Omental fat pad (tissue), 4 donors: ENCODE measurements at places on chromosomes 6 and 20. TPM values are rescaled to one million over a fixed set of nuclear protein-coding genes. Genes with fewer than 3 reads are reported as not detected.
A peak's percentile ranks its signal among the peaks of the same experiment; 100 is the strongest.

DNA sequence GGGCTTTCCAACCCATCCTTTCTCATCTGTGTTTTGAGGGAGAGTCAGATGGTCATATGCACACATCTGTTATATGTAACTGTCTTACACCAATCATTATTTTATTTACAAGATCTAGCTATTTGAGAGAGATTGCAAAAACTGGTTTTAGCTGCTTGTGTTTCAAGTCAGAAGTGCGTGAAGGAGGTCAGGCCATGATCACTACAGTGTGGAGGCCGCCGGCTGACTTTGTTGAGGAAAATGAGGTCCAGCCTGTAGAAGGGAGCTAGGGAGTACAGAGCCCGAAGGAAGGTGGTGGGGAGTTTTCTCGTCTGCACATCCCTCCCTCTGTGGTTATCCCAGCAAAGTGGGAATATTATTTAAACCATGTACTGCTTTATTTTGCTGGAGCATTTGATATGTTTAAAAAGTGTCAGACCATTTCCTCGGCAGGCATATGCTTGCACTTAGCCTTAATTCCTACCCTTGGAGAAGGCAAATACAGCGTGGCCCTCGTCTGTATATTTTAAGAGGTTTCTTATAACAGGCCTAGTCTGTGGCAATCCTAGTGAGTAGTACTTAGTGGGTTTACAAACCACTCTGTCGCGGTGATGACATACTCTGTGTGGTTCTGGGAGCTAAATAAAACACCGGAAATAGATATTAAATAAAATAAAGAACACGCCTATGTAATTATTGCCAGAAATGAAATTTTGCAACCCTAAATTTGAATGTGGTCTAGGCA lies 95.6 kb downstream of the UST start:
- DNase-seq, result no peak

DNA sequence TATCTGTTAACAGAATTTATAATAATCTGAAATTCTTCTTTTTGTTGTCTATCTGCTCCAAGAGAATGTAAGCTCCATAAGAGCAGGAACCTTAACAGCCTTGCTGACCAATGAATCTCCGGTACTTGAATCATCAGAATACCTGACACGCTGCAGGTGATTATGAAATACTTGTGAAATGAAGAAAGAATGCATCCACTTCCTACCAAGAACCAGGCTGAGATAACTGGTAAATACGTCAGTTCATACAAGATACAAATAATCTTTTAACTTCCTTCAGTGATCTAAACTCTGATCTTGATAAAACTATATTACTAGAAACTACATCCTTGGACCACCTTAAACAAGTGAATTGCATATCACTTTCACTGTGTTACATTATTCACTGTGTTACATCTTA lies 116.2 kb downstream of the MAP3K5 start:
- no peak for DNase-seq

ZSCAN31 gene
- 12.4 TPM for total RNA-seq

RIPOR3 gene
- total RNA-seq, result 16.8 TPM

DNA sequence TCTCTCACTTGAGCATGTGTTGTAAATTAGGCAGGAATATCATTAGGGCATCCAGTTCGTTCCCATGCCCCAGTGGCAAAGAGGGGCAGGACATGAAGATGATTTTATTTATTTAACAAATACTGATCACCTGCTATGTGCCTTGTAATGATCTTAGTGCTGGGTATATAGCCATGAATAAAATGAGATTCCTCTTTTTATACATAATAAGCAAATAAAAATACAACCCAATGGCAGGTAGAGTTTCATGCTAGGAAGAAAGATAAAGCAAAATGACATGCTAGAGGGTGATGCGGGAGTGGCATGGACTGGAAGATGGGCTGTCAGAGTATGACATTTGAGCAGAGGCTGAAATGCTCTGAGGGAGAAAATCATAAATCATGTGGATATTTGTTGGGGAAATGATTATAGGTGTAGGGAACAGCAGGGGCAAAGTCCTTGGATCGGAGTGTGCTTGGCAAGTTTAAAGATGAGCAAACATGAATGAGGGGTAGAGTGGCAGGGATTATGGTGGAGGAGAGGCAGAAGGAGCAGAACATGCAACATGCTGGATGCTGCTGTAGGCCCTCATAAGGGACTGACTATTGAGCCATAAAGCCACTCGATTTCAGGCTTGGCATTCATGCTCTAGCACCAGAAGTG lies 342.1 kb downstream of the PLCB1 start:
- no peak for DNase-seq

NKAPL gene
- 4.4 TPM for total RNA-seq

SSTR4 gene
- not detected for total RNA-seq

PNPLA1 gene
- total RNA-seq, result not detected

GRCh38 chr6:149457316-149457884 lies 27.4 kb downstream of the ZC3H12D start:
- no peak for DNase-seq

TOX2 gene
- total RNA-seq, result 1.6 TPM

GRCh38 chr20:60453388-60454246 lies 495.4 kb downstream of the CDH26 start:
- DNase-seq, result no peak

DNA sequence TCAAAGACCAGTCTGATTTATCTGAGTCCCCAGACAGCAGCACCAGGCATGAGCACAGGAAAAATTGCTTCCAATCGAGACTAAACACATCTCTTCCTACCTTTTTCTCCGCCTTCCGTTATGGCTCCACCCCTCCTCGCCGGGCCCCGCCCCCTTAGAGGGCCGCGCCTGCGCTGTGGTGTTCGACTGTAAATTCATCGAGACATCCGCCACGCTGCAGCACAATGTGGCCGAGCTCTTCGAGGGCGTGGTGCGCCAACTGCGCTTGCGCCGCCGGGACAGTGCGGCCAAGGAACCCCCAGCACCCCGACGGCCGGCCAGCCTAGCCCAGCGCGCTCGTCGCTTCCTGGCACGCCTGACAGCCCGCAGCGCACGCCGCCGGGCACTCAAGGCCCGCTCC lies 8.9 kb downstream of the REM1 start:
- no peak for DNase-seq

- DNase-seq, result peak; percentile 17
Observed at GRCh38 chr6:169251822-169252504, 1.7 kb downstream of the THBS2 start.

DNA sequence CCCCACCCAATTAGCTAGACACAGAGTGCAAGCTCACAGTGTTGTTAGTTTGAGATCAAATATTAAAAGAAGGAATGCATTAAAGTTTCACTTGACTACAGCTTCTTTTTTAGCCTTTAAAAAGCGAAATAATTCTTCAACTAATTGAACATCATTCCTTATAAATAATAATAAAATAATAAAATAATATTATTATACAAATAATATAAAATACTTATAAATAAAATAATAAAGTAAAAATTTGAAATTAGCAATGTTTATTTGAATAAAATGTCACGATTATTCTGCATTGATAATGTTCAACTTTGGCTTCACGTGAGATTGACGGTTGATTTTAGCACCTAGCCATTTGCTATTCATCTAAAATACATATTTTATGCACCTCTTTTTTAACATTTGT lies 819.3 kb downstream of the FRK start:
- no peak for DNase-seq
